ENCODE measurements at places on chromosomes 2 and 18. TPM values are rescaled to one million over a fixed set of nuclear protein-coding genes. Genes with fewer than 3 reads are reported as not detected.
A peak's percentile ranks its signal among the peaks of the same experiment; 100 is the strongest.

DNA sequence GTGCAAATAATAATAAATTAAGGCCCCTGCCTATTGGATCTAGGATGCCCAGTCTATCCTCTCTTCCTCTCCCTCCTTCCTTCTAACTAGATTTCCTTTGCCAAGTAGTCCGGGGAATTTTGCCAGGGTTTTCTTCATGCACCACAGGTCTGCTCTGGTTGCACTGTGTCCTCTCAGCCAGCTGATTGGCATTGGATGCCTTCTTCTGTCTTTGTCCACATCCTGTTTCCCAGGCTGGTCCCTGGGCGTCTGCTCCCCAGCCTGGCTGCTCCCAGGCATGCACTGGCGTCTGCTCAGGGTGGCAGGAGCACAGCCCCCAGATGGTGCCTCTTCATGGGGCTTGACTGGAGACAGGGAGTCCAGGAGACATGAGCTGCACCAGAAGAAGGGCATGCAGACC, 66.4 kb downstream of the GALR1 start:
- no peak for DNase-seq

GRCh38 chr2:6955511-6956136, 38.4 kb downstream of the RNF144A start:
- DNase-seq: no peak

- DNase-seq: peak; percentile 49
Observed at GRCh38 chr2:152740743-152741328, 22.4 kb downstream of the ARL6IP6 start.

DNA sequence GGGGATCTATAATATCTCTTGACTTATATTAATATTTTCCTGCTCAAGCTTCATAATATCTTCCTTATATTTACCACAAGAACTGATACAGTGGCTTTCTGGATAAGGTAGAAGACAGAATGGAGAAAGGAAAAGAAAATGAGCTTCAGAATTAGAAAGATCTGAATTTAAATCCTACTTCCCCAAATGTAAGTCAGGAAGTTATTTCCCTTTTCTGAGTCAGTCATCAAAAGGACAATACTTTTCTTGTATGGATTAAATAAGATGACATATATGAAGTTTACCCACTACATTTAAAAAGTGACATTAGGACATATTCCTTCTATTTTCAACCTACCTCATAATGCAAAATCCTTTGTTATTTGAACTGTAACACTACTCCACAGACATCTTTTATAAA, 19.0 kb downstream of the KRCC1 start:
- no peak for DNase-seq

DNA sequence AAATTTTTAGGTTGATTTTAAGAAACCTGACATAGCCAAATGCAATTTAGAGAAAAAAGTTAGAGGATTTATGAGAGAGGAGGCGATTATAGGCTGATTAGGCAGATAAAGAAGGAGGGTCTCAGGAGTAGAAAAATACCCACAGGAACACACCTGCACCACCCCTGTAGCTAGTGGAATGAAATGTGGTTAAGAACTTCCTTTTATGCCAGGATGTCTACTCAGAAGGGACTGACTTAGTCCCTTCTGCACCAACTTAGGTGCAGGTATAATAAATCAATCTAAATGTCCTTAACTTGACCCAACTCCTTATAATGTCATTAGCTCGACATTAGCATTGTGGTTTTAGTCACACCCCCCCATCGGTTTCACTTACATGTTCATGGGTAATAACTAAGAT, 1274.5 kb upstream of the TMEFF2 start:
- no peak for DNase-seq

- DNase-seq: no peak
Observed at GRCh38 chr18:50011813-50012435, 183.0 kb downstream of the MYO5B start.

DNA sequence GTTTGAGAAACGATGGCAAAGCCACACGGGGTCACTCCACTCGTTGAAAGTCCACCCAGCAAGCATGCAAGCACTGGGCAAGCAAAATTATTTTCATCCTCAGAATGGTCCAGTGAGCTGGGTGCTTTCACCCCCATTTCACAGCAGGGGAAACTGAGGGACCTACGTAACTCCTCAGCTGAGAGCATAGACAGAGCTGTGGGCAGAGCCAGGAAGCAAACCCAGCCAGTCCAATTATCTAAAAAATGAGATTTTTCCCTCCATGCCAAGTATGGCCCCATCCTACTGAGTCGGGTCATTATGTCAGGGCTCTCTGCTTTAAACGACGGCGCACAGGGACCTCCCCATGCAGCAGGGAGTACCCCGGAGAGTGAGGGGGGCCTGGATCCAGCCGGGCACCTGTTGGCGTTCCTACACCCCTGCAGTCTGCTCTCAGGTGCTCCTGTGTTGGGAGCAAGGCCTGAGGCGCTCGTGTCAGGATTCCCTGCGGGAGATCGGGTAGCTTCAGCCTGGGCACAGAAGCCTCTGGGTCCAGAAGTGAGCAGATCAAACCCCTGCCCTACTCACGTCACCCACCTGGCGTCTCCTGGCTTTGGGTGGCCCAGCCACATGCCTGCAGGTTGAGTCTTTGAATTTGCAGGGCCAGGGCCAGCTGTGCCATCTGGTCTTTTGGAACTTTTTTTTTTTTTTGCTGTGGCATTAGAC, 17.3 kb downstream of the TWIST2 start:
- DNase-seq: no peak

The LMAN2L gene
- 9.8 TPM for total RNA-seq

- DNase-seq: no peak
Observed at GRCh38 chr18:49123431-49123830, 172.7 kb upstream of the SMAD7 start.

- DNase-seq: no peak
Observed at GRCh38 chr18:74249181-74249968, 42.4 kb downstream of the CYB5A start.

The SH2D6 gene
- 0.36 TPM for total RNA-seq

DNA sequence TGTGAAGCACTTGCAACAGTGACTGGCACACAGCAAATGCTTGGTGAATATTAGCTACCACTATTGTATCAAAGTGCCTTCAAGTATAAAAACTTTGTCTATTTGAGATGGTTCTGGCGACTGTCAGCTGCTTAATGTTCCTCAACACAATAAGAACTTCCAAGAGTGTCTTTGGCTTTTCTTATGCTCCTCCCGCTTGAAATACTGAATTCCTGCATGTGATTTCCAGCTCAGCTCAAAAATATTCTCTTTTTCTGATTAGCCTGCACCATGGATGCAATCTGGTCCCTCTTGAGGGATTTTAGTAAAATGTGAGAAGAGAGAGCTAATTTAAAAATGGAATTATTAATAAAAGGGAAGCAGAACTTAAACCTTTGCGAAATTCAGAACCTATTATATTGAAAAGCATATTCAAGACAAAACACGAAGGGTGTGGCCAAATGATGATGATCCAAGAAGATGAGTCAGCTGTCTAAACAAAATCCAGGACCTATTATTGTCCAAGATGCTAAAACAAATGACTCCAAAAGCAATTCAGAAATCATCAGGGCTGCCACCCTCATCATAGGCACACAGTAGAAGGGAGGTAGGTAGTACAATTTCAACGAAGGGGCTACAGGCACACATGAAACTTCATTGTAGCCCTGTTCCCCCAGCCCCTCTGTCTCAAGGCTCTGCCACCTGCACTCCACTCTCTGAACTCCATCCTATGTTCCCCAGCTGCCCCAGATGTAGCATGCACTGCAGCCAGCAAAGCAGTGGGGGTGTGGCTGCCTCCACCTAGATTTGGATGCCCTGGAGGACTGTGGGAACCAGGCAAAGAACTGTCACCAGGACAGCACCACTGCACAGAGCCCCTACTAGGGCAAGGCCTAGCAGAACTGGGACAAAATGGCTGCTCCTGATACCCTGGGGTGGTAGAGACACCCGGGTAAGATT, 190.1 kb downstream of the ZNF385B start:
- no peak for DNase-seq

- DNase-seq: no peak
Observed at GRCh38 chr18:48794251-48794970, 156.4 kb downstream of the SMAD7 start.

The GPAT2 gene
- total RNA-seq: 0.94 TPM

The ATOH8 gene
- not detected for total RNA-seq

The TMEM37 gene
- 0.49 TPM for total RNA-seq

DNA sequence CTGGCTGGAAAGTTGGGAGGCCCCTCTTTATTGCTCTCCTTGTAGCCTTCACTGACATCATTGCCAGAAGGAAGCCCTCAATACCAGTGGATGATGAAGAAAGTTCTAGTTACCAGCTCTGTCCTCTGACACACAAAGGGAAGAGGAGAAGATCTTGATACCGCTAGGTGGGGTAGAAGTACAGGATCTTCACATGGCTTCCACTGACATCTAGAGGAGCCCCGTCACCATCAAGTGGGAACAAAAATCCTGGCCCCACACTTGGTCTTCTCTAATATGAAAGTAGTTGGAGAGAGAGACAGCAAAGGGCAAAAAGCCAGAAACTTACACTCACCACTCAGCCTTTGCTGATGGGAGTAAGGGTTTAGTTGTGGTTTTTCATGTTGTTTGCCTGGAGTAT, 12.4 kb downstream of the XIRP2 start:
- DNase-seq: peak; percentile 4

DNA sequence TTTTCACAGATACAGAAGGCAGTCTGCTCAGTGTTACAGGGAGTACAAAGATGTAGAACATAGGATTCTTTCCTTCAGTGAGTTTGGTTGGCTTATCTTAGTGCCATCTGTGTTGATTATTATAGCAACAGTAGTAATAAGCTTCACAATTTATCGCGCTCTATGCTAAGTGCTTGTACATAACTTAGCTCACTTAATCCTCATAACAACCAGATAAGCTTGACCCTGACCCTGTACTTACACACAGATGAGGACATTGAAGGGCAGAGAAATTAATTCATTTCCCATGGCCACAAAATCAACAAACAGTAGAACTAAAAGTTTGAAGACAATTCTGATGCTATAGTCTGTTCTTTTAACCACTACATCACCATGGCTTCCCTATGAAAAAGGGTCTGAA, 121.8 kb downstream of the SPHKAP start:
- no peak for DNase-seq

The FER1L5 gene
- not detected for total RNA-seq

GRCh38 chr18:72727776-72728175, 140.0 kb downstream of the NETO1 start:
- no peak for DNase-seq

DNA sequence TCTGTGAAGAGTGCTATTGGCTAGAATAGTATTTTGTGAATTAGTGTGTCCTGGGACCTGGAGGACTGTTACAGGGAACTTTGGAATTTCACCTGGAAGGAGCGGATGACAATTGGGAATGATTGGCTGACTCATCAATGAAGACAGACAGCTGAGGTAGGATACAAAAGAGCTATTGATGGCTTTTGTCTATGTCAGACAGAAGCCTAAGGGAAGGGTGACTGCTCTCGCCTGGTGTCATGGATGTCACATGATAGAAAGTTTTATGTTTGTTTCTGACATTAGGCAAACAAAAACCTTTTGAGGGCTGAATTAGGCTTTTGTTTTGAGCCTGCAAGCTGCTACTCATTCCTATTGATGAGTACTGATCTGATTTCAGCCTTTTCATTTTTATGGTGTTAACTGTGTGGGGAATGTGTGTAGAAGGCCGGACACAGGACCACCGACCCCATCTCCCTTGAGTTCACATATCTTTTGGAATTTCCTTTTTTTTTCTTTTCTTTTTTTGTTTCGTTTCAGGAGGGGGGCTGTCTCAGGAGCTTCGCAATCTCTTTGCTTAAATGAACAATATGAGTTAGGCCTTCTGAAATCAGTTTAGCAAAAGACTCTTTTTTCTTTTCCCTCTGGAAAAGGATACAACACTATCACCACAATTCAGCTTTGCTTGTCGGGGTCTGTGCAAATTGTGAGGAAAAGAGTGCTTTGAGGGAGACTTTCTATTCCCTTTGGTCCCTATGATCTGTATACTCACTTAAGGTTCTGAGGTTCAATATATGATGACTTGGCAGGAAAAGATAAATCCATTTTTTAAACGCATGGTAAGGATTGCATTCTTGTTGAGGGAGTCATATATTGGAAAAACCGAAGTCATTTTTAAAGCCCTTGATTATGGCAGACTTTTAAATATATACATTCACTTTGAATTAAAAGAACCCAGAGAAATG, 207.9 kb upstream of the FIGN start:
- DNase-seq: no peak

GRCh38 chr2:129901754-129902415, 77.6 kb upstream of the RAB6C start:
- no peak for DNase-seq

GRCh38 chr2:119859528-119859927, 99.8 kb downstream of the PTPN4 start:
- no peak for DNase-seq

GRCh38 chr18:58787536-58788149, 77.0 kb upstream of the ZNF532 start:
- DNase-seq: no peak

DNA sequence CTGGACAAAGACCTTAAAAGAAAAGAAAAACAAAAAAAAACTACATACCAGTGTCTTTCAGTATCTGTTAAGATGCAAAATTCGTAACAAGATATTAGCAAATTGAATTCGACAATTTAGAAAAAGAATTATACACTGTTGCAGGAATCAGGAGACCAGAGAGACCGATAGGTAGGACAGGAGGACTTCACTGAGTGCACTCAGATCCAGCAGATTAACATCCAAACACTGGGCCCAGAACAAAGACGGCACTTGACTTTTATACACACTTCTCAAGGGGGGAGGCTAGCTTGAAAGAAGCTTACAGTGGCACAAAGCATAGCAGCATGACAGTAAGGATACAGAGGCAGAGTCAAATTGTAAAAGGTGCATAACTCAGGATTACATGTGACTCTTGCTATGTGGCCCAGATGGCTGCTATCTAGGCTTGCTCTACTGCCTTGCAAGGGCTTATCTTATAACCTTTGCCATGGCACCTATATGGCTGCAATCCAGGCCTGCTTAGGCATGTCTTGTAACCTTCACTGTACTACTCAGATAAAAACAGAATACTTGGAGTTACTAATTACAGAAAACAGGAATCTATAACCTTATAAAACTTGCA, 507.3 kb upstream of the LRRTM4 start:
- no peak for DNase-seq

DNA sequence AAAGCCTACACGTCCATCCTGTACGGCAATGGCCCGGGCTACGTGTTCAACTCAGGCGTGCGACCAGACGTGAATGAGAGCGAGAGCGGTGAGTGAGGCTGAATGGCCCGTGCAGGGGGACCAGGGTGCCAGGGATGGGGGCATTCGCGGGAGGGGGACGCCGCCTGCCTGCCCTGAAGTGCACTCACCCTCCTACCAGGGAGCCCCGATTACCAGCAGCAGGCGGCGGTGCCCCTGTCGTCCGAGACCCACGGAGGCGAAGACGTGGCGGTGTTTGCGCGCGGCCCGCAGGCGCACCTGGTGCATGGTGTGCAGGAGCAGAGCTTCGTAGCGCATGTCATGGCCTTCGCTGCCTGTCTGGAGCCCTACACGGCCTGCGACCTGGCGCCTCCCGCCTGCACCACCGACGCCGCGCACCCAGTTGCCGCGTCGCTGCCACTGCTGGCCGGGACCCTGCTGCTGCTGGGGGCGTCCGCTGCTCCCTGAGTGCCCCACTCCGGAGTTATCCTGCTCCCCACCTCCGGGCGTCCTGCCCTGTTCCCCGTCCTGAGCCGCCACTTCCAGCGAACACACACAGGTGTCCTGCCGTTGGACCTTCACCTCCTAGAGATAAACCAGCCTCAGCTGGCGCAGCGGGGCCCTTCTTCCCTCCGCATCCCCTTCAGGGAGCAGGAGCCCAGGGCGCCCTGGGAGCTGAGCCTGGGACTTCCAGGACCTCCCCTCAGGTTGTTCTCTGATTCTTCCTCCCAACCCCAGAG, 2.9 kb downstream of the ALPI start:
- no peak for DNase-seq

The TEKT4 gene
- total RNA-seq: 0.58 TPM
